ENCODE measurements at places on chromosomes 7 and 10.
A peak's percentile ranks its signal among the peaks of the same experiment; 100 is the strongest.

DNA sequence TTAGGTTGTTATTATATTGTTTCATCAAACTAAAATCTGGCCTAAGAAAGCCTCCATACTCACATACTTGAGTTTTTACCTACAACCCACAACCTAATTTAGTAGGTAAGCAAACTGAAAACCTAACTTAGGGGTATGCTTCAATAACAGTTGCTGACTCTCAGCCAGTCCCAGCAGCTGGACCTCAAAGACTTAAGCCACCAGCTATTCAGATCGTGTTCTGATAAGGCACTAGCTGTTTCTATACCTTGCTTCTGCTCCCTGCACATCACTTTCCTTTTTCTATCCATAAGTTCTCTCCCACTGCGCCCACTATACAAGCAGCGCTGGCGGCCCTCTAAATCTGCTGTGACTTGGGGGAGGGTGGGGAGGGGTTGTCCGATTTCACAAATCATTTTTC is 42.3 kb downstream of the SUGCT start:
- no peaks in the 10 kb centered on the region for H3K27me3 ChIP-seq
- H3K27ac ChIP-seq: no peak overlapping the region
- DNase-seq: peak; percentile 56

DNA sequence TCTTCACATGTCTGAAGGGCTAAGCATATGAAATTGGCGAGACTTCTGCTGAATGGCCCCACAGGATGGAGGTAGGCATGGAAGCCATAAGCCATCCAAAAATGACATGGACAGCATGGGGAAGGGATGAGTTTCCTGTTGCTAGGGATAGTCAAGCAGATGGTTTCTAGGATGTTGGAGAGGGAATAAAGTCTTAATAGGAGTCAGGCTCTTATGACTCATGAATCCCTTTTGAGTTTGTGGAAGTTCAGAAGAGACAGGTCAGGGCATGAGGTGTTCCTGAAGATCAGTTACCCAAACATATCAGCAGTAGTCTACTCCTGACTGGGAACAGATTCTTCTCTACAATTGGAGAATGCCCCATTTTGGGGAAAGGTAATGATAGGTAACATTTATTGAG is 243.9 kb downstream of the REEP3 start:
- H3K4me1 ChIP-seq: no peaks in the 10 kb centered on the region
- no peaks in the 10 kb centered on the region for H3K27me3 ChIP-seq
- no peak overlapping the region for H3K27ac ChIP-seq
- DNase-seq: no peak
- H3K36me3 ChIP-seq: no peaks in the 10 kb centered on the region

DNA sequence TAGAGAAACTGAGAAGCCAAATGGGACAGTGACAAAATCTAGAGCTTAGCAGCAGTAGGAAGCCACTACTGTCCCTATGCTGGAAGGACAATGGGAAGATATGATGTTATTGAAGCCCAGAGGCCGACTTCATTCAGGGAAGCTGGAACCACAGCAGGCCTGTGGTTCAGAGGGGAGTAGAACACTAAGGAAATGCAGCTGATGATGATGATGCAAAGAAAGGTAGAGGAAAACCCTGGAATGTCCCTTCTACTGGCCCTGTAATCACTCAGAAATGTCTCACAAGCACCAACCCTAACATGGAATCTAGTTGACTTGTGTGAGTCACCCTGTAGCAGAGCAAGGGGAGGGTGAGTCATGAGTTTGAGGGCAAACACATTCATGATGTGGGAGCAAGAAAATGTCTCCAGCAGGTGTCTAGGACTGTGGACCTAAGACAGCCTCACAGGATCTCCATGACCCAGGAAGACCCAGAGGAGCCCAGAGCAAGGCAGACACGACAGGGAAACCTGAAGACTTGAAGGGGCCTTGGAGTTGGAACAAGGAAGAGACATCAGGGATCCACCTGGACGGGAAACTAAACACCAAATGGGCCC is 37.0 kb upstream of the LRRC17 start:
- no peaks in the 10 kb centered on the region for H3K27me3 ChIP-seq
- H3K27ac ChIP-seq: no peak overlapping the region
- no peaks in the 10 kb centered on the region for H3K36me3 ChIP-seq
- H3K4me1 ChIP-seq: no peaks in the 10 kb centered on the region
- H3K4me3 ChIP-seq: no peak overlapping the region

- H3K27ac ChIP-seq: no peak overlapping the region
- H3K4me1 ChIP-seq: no peaks in the 10 kb centered on the region
- DNase-seq: no peak
Observed at GRCh38 chr10:7192831-7193361, 217.9 kb downstream of the SFMBT2 start.

- no peak for DNase-seq
- H3K36me3 ChIP-seq: no peaks in the 10 kb centered on the region
- H3K4me1 ChIP-seq: no peaks in the 10 kb centered on the region
- no peaks in the 10 kb centered on the region for H3K27me3 ChIP-seq
Observed at GRCh38 chr7:158469396-158470051, 118.1 kb downstream of the PTPRN2 start.

GRCh38 chr10:124198125-124198501 is 104.7 kb upstream of the CHST15 start:
- H3K36me3 ChIP-seq: no peaks in the 10 kb centered on the region
- no peak overlapping the region for H3K4me3 ChIP-seq
- DNase-seq: no peak
- no peaks in the 10 kb centered on the region for H3K27me3 ChIP-seq

DNA sequence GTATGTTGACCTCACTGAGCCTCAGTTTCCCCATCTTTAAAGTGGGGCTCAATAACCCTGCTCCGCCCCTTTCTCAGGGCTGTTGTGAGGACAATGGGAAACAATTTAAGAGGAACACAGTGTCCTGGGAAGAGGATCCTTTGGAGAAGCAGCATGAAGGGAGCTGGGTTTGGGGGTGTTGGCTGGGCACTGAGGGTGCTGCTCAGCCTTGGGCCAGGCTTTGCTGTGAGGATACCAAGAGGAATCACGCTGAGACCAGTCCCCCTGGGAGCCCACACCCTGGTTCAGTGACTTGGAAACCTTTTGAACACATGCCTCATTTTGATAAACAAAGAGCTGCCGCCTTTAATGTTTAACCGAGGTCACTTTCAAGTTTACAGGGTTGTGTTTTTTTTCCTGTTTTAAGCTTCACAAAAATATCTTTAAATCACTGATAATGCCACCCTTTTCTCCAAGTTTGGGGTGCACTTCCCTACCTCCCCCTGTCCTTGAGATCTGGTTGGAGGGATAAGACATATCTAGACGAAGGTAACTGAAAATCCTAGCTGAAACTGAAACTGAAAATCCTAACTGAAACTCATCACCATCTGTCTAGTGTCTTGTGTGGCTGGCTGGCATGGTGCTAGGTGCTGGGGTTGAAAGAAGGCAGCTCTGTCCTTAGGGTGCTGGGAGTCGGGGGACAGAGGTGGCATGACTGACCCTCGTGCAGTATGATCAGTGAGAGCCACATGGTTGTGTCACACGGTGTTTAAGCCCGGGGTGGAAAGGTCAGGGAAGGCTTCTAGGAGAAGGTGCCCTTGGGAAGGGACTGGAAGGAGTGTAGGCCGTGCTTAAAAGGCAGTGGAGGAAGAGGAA is 27.7 kb downstream of the ZNF775 start:
- no peak for DNase-seq
- H3K4me3 ChIP-seq: no peak overlapping the region
- H3K27ac ChIP-seq: no peak overlapping the region
- no peaks in the 10 kb centered on the region for H3K27me3 ChIP-seq

DNA sequence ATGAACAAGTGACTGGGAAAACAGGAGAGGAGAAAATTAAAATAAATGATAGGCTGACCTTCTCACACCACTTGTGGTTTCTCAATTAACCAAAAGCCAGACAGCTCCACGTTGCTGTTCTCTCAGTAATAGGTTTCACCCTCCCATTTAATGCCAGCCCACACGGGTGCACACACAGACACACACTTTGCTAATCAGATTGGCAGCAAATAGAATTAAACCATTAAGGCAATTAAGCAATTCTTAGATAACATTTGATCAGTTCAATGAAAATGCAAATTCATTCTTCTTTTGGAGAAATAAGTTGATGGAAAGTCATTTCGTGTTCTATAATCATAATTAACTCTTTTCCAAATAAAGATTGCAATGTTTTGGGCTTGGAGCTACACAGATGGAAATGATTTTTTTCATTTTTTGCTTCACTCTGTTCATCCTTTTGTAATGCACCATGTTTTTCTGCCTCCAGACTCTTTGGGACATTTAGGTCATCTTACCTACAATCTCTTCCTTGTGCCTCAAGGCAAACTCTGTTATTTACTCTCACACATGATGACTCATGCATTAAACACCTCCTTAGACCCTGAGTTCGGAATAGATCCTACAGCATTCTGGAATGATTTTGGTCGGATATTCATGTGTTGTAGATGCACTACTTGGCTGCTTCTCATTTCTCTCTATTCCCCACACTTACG is 700.7 kb downstream of the AUTS2 start:
- H3K27ac ChIP-seq: no peak overlapping the region
- no peaks in the 10 kb centered on the region for H3K4me1 ChIP-seq
- H3K4me3 ChIP-seq: no peak overlapping the region

DNA sequence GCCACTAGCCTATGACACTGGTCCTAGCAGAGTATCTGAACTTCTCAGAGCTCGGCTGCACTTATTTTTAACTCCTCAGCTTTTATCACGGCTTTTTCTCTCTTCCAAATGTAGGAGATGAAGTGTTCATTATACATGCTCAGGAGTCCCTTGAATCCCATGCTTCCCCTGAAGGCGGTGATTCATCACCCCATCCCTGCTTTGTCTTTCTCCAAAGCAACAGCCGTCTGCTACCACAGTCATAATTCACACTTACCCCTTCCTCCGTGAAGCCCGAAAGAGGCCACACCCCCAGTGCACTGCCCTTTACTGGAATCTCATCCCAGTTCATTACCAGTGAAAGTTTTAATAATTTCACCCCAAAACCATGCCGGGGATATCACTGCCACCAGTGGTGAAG is 301.5 kb upstream of the SHH start:
- no peaks in the 10 kb centered on the region for H3K36me3 ChIP-seq
- H3K27me3 ChIP-seq: no peaks in the 10 kb centered on the region
- H3K27ac ChIP-seq: no peak overlapping the region

GRCh38 chr7:33761449-33762080 is 143.8 kb upstream of the BMPER start:
- DNase-seq: peak; percentile 59
- no peak overlapping the region for H3K4me3 ChIP-seq
- H3K27ac ChIP-seq: peak overlapping the region; percentile 62
- H3K27me3 ChIP-seq: no peaks in the 10 kb centered on the region

DNA sequence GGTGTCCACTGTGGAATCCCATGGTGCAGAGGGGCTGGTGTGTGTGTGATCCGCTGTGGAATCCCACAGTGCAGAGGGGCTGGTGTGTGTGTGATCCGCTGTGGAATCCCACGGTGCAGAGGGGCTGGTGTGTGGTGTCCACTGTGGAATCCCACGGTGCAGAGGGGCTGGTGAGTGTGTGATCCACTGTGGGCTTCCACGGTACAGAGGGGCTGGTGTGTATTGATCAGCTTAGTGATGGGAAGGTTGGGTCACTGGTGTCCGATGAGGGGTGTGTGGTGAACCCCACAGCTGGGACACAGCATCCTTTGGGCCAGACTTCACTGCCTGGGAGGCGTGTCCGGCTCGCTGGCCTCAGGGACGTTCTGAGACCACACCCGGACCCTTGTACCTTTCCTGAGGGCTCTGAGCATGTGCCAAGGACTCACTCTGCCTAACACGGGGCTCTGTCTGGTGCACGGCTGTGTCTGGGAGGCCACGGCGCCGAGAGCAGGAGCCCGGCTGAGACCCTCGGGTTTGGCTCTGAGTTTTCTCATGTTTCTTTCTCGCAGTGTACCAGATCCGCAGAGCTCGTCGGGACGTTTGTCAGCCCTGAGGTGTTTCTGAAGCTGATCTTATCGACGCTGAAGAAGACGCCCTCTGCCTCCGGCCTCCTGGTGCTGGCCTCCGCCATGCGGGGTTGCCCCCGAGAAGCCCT is 29.3 kb upstream of the PRKAR1B start:
- no peak overlapping the region for H3K27ac ChIP-seq
- H3K36me3 ChIP-seq: peaks cover 12% of the 10 kb centered on the region
- DNase-seq: no peak

GRCh38 chr10:13120786-13121499 is 21.0 kb downstream of the OPTN start:
- H3K4me1 ChIP-seq: peaks cover 2% of the 10 kb centered on the region
- peak overlapping the region; percentile 46 for H3K27ac ChIP-seq
- H3K4me3 ChIP-seq: no peak overlapping the region
- peak; percentile 95 for DNase-seq
- no peaks in the 10 kb centered on the region for H3K27me3 ChIP-seq
- peaks cover 1% of the 10 kb centered on the region for H3K36me3 ChIP-seq

- H3K4me1 ChIP-seq: no peaks in the 10 kb centered on the region
- peak; percentile 37 for DNase-seq
- peak overlapping the region; percentile 22 for H3K4me3 ChIP-seq
- H3K27me3 ChIP-seq: peaks cover 10% of the 10 kb centered on the region
- no peaks in the 10 kb centered on the region for H3K36me3 ChIP-seq
Observed at GRCh38 chr7:79452495-79453265, 787 bp downstream of the MAGI2 start.

DNA sequence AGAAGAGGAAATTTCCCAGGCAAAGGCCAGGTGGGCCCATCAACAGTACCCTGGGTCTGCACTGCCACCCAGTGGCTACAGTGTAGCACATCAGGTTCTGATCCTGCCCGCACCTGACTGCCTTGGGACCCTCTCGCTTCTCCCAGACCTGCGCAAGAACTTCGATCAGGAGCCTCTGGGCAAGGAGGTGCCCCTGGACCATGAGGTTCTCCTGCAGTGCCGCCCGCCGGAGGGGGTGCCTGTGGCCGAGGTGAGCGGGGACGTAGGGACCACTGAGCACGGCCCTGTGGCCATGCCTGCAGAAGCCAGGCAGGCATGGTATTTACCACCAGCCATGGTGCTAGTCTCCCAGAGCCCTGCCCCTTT is 33.9 kb upstream of the SLC29A3 start:
- no peak overlapping the region for H3K4me3 ChIP-seq
- peaks cover 2% of the 10 kb centered on the region for H3K36me3 ChIP-seq
- peak; percentile 60 for DNase-seq

DNA sequence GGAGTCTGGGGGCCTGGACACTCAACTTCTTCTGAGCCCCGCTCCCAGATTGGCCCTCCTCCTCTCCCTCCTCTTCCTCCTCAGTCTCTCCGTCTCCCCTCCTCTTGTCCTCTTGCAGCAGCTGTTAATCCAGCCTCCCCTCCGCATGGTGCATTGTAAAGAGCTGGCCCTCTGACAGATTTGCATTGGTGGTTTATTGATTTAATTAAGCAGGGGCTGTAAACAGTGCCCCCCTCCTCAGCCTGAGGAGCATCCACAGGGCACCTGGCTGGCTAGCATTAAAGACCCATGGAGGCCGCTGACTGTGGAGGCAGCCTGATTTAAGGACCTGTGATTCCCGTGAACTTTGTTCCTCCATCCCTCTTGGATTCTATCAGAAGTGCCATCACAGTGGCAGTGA is 28.9 kb upstream of the PCBD1 start:
- no peak overlapping the region for H3K27ac ChIP-seq
- DNase-seq: no peak
- no peaks in the 10 kb centered on the region for H3K27me3 ChIP-seq
- no peak overlapping the region for H3K4me3 ChIP-seq
- no peaks in the 10 kb centered on the region for H3K4me1 ChIP-seq
- no peaks in the 10 kb centered on the region for H3K36me3 ChIP-seq
